ENCODE measurements at places on chromosomes 16 and 17.

GRCh38 chr17:28865946-28866752 is 11.3 kb downstream of the ERAL1 start:
- no peak for DNase-seq

DNA sequence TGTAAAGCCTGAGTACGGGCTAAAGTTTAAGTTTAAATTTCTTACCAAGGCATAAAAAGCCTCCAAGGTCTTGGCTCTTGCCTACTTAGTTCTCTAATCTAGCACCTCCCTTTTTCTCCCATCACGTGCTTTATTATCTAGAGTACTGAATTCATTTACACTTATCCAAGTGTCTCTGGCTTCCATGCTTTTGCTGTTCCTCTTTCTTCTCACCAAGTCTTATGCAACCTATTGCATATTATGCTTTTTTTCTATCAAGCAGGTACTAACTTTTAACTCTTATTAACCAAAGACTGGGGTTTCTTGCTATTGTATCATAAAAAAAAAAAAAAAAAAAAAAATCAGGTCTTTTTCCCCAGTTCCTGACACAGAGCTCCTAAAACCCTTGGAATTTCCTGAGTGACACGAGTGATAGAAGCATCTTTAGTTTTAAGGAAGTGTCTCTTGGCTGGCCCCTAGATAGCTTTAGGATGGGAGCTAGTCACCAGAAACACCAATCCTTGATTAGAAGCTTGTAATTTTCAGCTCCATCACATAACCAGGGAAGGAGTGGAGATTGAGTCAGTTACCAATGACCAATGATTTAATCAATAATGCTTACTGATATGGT is 44.9 kb downstream of the SSH2 start:
- DNase-seq = no peak

GRCh38 chr16:3472878-3473595 is 22.3 kb downstream of the C16orf90 start:
- DNase-seq = no peak

GRCh38 chr17:50954641-50955121 is 88.5 kb upstream of the TOB1 start:
- DNase-seq = no peak

DNA sequence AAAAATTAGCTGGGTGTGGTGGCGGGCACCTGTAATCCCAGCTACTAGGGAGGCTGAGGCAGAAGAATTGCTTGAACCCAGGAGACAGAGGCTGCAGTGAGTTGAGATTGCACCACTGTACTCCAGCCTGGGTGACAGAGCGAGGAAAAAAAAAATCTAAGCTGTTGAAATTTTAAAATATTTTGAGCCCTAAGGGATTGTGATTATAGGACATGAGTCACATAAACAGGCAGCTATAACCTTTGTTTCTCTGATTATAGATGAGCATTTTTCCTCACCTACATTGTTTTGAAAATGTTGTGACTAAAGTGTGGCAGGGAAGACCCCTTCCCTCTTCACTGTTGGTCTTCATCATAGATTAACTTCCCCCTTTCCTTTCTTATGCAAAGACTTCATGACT is 135.5 kb downstream of the MGAT5B start:
- DNase-seq = no peak

DNA sequence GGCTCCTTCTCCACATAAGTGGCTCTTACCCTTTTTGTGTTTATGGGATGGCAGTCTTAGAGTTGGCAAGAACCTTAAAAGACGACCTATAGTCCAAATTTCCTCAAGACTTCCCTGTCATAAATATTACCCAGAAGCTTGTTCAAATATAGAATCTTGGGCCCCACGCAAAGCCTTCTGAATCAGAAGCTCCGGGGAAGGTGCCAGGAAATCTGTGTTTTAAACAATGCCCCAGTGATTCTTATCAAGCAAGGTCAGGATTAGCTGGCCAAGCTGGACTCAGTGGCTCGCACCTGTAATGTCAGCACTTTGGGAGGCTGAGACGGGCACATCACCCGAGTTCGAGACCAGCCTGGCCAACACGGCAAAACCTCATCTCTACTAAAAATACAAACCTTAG is 85.7 kb downstream of the TIMM22 start:
- DNase-seq = no peak

DNA sequence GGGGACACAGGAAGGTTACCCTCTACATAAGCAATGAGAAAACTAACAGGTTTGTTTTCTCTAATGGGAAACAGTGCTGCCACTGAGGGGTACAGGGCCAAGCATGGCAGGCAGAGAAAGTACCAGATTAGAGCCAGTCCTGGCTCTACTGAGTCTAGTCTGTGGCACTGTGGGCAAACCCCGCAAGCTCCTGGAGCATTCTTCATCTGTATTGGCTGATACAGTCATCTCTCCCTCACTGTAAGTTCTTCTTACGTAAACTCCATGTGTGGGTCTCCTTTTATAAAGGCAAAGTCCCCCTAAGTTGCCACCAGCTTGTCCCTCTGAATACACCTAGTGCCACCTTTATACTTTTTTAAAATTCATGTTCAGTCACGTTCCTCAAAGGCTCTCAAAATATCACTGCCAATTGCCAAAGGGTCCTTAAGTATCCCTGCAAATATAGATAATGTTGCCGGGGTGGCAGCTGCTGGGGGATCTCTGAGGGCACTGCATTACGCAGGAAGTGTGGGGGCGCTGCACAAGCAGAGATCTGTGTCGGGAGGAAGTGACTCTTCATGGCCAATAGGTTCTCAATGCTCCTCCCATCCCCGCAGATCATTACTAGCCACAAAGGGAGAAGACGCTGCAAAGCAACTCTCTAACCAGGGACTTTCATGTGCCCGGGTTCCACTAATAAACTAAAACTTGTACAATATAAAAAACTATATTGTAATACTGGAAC is 18.8 kb downstream of the XPO6 start:
- peak; percentile 76 for DNase-seq

DNA sequence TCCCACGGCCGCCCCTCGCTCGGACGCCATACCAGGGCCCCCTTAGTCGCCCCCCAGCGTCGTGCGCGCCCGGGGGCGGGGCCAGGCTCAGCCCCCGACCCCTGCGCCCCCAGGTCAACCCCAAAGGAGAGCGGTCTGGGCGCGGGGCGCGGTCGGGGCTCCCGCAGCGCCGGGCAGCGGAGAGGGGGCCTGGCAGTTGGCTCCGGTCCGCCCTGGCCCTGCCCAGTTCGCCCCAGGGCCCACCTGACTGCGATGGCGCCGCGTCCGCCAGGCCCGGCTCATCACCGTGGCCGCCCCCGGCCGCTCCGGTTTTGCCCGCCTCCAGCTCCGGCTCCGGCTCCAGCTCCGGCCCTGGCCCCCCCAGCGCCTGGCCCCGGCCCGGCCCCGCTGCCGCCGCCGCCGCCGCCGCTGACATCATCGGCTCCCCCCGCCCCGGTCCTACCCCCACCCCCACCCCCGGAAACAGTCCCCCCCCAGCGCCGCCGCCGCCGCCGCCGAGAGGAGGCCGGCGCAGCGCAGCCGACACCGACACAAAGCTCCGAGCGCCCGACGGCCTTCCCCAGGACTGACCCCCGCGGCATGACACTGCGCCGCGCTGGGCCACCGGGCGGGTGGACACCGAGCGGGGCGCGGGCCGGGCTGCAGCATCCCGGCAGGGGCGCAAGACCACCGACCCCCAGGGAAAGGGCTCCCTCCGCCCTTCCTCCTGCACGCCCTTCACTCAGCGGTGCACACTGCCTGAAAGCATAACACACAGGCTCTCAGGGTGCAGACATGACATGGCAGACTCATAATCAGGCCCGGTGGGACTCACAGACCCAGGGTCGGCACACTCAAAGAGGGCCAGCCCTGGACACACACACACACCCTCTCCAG is at the start of gene ZBTB4:
Gene ZBTB4, minus strand, starts transcription at position 419 of the 876 bp plus-strand sequence. CDS start 12,830 bp downstream, outside the sequence.
- DNase-seq = peak; percentile 58

Data from stimulated activated naive CD8-positive, alpha-beta T cell treated with anti-CD3 and anti-CD28 coated beads, Interleukin-15, amount 100 ng/mL, for 72 hours (primary cell).